ENCODE measurements at places on chromosomes 4 and X.

DNA sequence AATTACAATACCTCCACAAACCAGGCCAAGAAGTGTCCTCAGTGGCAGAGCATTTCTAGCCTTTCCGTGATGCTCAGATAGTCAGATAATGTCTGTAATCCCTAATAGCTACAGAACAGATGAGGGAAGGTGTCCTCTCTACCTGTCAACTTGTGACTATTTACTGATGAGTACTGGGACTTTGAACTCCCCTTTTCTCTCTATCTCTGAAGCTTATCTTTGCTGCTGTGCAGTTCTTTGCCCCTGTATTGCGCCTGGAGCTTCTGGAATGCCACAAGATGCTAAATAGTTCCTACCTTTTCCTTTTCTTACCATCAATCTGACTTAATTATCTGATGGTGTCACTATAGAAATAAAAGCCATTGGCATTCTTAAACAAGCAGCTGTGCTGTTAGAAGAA, 30.5 kb downstream of the FGF2 start:
- no peak for DNase-seq

DNA sequence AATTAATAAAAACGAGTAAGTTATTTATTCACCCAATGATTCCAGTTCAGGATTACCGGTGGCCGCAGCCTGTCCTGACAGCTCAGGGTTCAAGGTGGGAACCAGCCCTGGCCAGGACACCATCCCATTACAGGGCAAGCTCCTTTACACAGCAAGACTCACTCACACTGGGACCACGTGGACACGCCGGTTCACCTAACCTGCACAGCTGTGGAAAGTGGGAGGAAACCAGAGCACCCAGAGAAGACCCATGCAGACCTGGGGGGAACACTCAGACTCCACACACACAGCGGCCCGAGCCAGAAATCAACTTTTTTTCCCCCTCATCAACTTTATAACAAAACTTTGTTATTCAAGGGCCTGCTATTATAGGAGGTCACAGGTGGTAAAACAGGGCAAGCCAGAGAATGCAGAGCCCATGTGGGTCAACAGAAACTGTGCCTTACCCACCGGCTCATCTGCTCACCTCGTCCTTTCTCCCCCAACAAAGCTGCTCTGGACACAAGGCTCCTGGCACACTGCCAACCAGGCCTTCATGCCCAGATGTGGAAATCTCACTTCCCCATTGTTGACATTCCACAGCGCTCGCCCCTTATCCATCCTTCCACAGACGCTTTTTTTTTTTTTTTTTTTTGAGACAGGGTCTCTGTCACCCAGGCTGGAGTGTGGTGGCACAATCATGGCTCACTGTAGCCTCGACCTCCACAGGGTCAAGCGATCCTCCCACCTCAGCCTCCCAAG, 8.0 kb upstream of the ODAPH start:
- DNase-seq, result no peak

- DNase-seq, result no peak
Measured at GRCh38 chr4:1726146-1726934, 5.0 kb downstream of the TACC3 start.

DNA sequence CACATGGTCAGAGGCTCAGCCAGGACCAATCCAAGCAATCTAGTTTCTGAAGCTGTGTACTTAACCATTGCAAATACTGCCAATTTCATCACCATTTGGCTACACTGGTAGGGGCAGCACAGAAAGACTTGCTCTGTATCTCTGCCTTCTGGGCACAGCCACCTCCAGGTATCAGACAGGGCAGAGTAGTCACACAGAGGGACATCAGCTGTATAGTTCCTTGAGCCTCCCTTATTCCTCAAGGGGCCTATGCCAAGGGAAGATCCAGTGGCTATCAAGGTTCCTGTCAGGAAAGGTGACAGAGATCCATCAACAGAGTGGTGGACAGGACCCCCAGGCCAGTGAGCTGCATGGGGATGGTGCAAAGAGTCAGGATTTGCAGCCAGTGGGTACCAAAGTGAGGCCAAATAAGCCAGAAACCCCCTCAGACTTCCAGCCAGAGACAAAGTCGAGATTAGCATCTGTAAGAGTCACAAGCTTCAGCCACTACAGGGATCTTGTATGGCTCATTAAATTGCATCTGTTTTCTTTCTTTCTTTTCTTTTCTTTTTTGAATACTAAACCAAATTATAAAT, 381.6 kb upstream of the CPEB2 start:
- DNase-seq, result no peak

- DNase-seq, result no peak
Measured at GRCh38 chr4:18513861-18514260, 492.3 kb upstream of the LCORL start.

DNA sequence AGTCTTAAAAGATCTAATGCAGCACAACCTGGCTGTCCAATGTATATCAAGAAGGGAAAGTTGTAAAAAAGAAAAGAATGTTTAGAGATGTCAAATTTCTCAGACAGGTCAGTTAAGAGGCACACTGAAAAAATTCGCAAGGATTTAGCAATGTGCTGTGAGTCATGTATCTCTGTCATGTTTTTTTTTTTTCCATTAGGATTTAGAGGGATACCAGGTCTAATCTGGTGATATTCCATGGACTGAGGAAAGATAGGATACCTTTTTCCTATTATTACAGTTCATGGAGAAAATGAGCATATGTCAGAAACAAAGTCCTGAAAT, 815.4 kb upstream of the PCDH10 start:
- no peak for DNase-seq

GRCh38 chrX:65772842-65773241, 105.4 kb downstream of the MSN start:
- DNase-seq, result no peak

DNA sequence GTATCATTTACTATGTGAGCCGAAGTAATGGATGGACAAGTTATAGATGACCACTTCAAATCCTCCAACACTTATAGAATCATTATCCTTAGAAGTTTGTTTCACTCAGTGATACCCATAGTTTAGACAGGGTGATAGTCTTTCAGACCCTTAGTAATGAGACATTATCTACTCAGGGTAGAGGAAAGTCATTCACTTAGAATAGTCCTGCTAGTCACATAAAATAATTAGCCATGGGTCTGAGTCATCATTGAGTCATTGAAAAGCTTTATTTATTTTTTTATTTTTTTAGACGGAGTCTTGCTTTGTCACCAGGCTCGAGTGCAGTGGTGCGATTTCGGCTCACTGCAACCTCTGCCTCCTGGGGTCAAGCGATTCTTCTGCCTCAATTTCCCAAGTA, 321.7 kb upstream of the FSTL5 start:
- DNase-seq, result no peak

All from AG09309 (cell line).